Fibroblast of skin of scalp (primary cell): ENCODE measurements at places on chromosomes 2 and 18.

- DNase-seq, result no peak
Measured at GRCh38 chr2:71826299-71826698, 321.4 kb downstream of the CYP26B1 start.

DNA sequence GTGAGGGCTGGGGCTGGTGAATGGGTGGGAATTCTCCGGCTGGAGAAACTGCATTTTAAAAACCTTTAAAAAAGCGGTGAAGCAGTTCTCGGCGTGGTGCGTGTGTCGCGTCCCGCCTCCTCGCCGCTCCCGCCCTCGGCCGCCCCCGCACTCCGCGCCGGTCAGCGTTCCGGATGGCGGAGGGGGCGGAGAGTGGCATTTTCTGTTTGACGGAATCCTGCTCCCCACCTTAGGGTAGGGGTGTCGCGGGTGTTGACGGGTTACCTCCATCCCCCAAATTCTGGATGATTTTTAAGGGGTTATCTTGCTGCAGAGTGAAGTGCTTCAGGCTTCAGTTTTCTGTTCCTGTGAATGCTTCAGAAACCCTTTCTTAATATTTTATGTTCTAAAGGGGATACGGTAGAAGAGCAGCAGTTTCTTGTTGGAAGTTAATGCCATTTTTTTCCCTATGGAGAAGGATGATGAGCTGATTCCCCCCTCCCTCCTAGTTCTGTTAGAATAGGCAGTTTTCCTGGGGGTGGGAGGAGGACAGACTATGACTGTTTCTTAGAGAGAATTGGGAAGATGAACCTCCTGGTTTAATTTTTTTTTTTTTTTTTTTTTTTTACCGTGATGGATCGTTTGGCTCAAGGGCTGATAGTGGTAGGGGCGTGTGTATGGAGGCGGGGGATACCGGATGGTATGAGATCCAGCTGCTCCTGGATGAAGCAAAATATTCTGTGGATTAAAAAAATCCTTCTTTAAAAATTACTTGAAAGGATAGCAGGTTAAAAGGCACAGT lies 756 bp downstream of the ABI2 start:
- peak; percentile 10 for DNase-seq

- DNase-seq, result no peak
Measured at GRCh38 chr2:15801439-15801838, 138.9 kb upstream of the MYCN start.

DNA sequence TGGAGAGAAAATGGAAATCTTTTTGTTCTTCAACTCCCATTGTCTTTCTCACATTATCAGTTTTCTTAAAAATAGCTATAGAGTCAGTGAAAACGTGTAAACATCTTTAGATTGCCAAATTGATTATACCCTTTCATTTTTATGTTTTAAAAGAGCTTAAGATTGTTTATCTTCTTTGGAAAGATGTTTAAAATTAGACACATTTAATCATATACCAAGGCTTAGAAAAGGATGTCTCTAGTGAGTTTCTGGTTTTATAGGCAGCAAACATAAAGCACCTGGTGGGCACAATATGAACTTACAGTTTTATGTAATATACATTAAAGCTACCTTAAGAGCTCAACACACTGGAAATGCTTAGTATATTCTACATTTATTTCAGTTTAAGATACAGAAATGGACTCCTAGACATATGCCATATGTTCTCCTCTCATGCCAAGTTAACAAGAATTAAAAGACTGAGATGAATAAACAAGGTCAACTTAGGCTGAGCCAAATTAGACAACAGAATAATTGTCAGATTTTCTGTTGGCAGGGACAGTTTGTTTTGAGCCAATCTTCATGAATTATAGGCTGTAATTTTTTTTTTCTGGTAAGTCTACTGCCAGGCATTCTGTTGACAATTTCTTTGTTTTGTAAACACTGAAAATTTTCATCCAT lies 112.7 kb downstream of the OTX1 start:
- no peak for DNase-seq

DNA sequence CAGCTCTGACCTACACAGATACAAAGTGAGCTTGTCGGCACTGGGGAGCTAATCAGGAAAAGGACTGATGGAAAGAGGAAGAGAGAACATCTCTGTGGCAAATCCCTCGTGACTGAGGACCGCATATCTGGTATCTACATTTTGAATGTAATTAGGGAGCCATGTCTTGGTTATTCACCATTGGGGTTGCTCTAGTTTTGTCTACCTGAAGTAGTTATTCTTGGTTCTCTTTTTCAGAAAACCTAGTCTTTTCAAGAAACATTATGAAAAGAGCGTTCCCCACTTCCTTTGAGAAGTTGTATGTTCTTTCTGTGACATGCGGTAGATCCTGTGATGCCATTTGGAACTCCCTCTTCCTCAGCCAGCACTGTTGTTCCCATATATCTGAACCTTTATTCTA lies 104.4 kb downstream of the DOCK10 start:
- DNase-seq, result no peak

DNA sequence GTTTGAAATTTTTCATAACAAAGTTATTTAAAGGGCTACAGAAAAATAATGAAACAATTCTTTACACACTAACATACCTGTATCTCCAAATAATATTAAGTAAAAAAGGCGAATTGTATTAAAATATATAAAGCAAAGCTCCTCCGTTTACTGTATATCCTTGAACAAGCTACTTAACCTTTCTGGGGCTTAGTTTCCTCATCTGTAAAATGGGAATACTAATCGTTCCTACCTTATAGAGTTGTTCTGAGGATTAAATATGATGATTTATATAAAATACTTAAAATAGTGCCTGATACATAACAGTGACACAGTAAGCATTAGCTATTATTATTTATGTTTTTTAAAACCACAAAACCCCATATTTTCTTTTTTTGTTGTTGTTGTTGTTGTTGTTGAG lies 13.3 kb downstream of the SLC25A12 start:
- no peak for DNase-seq

DNA sequence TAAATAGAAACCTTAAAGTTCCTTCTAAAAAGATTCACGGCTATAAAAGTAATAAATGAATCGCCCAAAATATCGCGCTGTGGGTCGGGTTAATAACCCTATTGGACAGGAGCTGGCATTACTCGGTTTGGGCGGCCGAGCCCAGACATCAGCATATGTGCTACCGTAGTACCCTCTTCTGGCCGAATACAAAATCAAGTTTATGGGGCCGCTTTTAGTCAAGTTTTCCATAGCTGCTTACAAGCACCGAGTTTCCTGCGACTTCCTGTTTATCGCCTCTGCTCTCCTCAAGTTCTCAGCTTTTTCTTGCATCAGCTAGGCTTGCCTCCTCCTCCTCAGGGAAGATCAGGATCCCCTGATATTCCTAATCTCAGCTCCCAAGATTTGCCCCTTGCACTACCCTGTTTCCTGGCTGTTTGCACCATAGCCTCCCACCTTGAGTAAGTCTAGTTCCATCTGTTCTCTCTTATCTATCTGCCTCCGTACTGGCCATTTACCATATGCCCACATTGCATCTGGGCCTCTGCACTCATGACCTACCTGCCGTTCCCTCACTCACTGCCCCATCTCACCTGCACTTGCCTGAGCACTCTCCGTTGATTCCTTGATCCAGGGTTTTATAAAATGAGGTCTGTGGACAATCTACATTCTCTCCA lies 56.1 kb downstream of the SLC35F5 start:
- peak; percentile 2 for DNase-seq

GRCh38 chr2:151729837-151730236 lies 4.4 kb downstream of the NEB start:
- no peak for DNase-seq

- no peak for DNase-seq
Measured at GRCh38 chr2:54479424-54479823, 23.3 kb downstream of the SPTBN1 start.

DNA sequence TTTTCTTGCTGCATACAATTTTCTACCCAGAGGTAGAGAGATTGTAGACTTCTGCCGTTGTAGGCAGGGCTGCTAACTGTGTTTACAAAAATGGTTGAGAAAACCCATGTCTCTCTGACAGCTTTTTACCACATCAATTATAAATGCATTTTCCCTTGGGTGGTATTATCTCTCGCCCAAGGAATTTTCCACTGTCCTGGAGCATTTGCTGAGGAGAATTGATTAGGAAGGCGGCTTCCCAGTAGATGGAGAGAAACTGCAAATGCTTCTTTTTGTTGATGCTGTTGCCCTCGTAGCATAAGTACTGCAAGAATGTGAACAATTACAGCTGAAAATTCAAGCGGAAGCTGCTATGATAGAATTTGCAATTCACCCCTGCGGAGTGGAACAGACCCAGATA lies 1007.7 kb upstream of the KLHL29 start:
- no peak for DNase-seq

DNA sequence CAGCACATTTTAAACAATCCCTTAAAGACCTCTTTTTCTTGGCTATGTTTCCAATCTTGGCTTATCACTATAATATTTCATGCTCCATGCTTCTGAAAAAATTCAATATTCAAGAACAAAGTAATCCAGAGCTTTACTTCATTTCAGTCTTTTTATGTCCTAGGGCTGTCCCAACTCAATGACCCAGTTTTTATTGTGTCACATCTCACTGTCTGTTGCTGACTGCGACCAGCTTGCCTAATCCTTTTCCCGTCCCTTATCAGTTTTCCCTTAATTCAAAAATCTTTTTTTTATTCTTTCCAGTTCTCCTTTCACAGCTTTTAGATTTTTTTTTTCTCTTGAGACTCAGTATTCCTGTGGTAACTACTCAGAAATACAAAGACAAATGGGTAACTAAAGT lies 10.2 kb downstream of the TMEM17 start:
- no peak for DNase-seq

- no peak for DNase-seq
Measured at GRCh38 chr2:183541766-183542165, 417.5 kb downstream of the NUP35 start.

DNA sequence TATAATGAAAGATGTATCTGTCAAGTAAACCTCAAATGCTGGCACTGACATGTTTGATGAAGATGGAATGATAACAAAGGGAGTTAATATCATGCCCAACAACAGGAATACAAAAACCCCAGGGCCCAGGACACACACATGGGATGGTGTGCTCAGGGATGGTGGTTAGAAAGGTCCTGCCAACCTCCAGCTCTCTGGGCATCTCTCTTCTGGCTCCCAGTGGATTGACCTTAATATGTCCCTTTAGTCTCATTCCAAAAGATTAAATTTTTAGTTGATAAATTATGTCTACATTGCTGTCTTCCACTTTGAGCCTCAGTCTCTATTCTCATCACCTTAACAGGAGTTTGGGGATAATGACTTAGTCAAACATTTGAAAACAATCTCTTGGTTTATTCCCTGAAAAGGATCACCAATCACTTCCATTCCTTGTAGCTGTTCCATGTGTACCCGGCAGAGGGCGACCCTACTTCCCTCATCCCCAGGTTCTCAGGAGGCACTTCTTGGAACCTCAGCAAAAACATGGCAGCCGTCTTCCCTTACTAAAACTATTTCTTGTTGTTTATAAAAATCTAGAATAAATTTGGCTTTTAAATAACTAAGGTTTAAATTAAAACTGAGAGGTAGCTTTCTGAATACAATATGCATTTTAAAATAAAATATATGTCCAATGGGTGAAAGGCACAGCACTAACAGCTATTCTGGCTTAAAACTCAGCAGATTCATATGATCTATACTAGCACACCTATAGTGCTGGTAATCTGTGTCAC lies 29.6 kb downstream of the MCEE start:
- DNase-seq, result peak; percentile 44

- no peak for DNase-seq
Measured at GRCh38 chr18:31241900-31242409, 76.0 kb upstream of the DSG1 start.
